ENCODE measurements at places on chromosomes 11 and 22.

- no peak for DNase-seq
These were observed 3.0 kb downstream of the GSTT4 start for GRCh38 chr22:24002272-24002671.

DNA sequence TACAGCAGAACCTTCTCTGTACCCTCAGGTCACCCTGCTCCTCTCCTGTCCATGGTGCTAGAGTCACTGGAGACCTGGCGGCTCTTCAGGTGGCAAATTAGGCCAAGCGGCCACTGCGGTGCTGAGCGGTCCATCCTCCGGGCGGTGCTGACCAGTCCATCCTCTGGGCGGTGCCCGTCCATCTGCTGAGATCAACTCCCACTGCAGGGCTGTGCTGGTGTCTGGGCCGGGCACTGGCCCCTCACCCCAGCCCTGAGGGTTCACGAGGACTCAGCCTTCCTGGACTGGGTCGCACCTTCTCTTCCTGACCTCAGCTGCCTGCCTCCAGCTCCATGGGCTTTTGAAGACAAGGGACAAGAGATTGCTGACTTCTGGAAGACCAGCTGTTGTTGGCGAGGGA lies 782.9 kb downstream of the BRD1 start:
- DNase-seq: no peak

DNA sequence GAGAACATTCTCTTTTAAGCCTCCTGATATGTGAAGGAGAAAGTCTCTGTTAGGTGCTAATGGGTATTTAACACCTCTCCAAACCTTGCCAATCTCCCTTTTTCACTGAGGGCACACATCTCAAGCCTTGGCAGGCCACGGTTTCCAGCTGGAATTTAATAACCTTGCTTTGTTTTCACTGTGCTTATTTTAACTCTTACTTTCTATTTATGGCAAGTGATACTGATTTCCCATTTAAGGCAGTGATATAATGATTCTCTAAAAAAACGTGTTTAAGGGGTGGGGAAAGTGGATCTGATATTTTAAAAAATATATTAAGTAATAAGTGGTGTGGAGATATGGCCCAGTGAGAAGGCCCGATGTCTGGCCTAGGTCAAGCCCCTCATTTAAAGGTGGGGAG lies 1.1 kb upstream of the RASD2 start:
- DNase-seq: no peak

DNA sequence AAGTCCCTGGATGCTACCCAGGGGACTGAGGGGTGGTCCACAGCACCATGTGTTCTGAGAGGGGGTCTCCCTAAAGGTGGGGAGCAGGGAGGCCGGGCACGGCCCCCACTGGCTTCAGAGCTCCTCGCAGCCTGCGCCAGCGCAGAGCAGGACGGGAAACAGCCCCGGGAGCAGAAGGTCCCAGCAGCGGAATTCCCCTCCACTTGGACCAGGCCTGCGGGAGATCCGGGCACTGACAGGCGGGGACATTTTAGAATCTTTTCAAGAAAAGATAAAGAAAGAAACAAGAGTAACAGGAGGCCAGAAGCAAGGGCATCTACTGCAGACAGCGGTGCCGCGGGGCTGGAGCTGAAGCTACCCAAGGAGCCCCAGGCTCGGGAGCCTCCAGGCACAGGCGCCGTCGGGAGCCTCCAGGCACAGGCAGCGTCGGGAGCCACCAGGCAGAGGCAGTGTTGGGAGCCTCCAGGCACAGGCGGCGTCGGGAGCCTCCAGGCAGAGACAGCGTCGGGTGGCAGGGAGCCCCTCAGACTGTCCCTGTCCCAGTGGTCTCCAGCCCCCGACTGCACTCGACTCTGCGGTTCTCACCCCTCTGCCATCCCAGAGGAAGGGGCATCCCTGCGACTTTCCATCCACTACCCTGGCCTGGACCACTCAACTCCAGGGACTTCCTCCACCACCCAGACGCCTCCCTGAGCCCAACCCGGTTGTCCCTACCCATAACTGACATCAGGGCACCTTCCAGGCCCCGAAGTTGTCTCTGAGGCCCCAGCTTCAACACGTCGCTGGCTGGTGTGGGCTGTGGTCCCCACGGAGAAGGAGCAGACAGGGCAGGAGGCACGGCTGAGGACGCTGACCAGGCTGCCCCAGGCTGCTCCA lies 211.1 kb downstream of the BRD1 start:
- no peak for DNase-seq

DNA sequence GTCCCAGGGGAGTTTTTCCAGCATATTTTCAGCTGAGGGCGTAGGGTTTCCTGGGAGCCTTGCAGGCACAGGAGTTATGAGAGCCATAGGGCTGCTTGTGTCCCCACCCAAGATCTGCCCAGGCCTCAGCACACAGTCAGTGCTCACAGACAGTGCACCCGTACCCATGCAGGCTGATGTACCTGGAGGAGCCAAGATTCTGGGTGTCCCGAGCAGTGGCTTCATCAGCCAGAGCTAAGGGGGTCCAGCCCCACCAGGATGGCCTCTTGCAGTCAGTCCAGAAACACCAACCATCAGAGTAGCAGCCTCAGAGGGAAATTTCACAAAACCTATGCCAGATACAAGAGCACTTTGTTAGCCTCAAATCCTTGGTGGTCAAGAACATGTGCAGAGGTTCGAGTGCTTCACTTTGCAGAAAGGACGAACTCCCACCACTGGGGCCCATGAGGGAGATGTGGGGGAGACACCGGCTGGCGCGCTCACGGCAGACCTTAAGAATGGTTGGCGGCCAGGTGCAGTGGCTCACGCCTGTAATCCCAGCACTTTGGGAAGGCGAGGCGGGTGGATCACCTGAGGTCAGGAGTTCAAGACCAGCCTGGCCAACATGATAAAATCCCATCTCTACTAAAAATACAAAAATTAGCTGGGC lies 43.8 kb upstream of the RTL6 start:
- no peak for DNase-seq

GRCh38 chr11:14306481-14306880 lies 52.5 kb downstream of the RRAS2 start:
- DNase-seq: no peak

GRCh38 chr11:73242251-73243092 lies 24.4 kb downstream of the P2RY2 start:
- peak; percentile 56 for DNase-seq

- DNase-seq: no peak
These were observed 12.6 kb downstream of the C22orf23 start for GRCh38 chr22:37940698-37941376.

DNA sequence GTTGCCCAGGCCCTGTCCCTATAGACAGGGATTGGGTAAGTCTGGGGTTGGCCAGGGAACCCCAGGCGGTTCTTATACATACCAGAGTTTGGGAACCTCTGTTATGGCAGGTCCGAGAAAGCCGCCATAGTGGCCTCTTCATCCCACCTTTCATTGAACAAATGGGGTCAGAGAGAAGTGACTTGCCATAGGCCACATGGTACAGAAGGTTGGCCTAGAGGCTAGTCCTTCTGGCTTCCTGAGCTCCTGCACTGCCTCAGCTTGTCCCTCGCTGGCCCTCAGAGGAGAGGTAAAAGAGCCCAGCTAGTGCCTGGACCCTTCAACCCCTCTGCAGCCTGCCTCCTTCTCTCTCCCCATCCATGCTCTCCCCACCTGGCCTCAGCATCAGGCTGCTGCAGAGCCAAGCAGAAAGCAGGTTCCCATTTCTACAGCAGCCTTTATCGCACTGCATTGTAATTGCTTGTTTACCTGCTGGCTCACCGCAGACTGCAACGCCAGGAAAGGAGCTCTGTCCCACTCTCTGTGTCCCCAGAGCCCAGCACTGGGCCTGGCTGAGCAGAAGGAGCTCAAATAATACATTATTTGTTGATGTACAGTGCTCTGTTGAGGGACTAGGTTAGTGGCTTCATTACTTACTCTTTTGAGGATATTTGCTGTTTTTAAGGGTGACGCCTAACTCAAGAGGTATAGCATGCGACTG lies 103.6 kb downstream of the TRIM29 start:
- DNase-seq: no peak

GRCh38 chr22:21055880-21056319 lies 10.2 kb downstream of the LRRC74B start:
- no peak for DNase-seq

- DNase-seq: no peak
These were observed 3.5 kb downstream of the IGF2 start for GRCh38 chr11:2135648-2136201.

GRCh38 chr11:129412494-129412893 lies 36.8 kb downstream of the BARX2 start:
- DNase-seq: no peak

DNA sequence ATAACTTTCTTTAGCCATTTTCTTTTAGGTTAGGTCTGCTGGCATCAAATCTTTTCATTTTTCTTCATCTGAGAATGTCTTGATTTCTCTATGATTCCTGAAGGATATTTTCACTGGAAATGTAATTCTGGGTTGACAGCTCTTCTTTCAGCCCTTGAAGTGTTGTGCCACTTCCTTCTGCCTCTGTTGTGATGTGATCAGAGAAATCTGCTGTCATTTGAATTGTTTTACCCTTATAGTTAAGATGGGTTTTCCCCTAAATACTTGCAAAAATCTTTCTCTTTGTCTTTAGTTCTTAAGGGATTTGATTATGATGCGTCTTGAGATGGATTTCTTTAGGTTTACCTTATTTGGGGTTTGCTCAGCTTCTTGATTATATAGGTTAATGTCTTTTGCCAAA lies 23.0 kb downstream of the USP47 start:
- DNase-seq: no peak

- no peak for DNase-seq
These were observed 161.4 kb downstream of the AASDHPPT start for GRCh38 chr11:106238704-106239360.

DNA sequence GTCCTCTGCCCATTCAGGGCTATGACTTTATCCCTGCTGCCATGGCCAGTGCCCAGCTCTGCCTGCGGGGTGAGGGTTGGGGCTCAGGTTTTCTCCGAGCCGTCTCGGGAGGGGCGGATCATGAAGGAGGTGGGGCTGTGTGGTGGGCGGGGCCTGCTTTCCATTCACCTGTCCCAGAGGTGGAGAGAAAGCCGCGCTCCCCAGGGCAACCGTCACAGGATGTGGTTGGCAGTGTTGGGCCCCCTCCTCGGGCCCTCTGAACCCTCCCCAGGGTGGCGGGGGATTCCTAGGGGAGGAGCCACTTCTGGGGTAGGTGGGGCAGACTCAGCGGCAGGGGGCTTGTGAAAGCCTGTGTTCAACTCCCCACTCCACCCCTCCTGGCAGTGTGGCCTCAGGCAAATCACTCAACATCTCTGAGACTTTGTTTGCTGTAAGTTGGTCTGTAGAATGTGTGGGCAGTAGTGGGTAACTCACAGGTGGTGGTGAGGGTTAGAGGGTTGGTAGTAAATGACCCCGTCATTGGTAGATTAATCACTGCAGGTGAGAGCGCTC lies 50.3 kb downstream of the CD6 start:
- peak; percentile 93 for DNase-seq

DNA sequence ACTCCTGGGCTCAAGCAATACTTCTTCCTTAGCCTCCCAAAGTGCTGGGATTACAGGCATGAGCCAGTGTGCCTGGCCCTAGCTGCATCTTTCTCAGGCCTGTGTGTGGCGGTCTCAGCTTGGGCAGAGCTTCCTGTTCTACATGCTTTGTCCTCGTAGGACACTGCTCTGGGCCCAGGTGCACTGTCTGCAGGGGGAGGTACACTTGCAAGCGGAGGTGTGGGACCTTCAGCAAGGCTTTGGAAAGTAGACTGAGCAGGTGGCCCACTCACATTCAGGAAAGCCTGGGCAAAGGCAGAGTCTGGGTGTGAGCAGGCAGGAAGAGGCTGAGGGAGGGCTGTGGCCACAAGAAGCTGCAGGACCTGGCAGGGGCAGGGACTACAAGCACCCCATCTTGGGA lies 33.6 kb upstream of the SUSD2 start:
- DNase-seq: no peak

DNA sequence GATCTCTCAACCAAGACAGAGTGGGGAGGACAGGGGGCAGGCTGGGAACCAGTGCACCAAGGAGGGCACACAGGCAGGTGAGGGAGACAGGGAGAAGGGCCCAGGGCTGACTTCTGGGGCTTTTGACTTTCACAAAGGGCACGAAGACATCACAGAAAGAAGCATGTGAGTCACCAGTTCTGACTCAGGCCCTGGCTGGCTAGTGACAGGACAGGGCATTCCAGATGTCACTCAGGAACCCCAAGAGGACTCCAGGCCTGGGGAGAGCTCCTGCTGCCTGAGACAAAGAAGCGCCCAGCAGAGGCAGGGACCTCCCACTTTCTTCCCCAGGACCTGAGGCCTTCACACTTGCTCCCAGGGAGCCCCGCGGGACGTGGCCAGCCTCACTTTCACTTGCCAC lies 497.2 kb downstream of the BUD13 start:
- DNase-seq: no peak

DNA sequence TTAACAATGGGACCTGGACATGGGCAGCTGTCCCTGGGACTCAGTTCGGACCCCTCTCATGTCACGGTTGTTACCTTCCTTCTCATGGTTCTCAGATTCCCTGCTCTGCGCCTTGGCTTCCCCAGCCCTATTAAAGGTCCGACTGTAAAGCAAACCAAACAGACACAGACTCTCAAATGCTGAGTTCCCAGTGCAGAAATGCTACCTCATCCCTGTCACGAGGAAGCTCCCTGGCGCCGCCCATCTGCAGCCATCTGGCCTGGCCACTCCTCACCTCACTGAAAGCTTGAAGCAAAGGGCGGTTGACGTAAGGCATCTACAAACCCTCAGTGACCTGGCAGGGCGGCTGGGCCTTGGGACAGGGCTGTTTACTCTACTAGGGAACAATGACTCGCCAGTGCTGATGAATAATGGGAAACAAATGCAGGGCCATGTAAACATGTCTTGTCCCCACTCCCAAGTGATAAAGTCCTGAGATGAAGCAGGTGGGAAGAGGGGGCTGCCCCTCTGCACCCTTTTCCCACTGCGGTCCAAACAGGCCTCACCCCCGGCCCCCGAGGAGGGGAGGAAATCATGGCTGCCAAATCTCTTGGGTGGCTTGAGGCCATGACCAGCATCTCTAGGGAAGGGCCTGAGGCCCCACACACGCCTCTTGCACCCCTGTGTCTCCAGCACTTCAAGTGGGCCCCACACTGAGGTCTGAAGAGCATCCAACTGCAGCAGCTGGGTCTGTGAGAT lies 49.3 kb downstream of the SCUBE1 start:
- no peak for DNase-seq

DNA sequence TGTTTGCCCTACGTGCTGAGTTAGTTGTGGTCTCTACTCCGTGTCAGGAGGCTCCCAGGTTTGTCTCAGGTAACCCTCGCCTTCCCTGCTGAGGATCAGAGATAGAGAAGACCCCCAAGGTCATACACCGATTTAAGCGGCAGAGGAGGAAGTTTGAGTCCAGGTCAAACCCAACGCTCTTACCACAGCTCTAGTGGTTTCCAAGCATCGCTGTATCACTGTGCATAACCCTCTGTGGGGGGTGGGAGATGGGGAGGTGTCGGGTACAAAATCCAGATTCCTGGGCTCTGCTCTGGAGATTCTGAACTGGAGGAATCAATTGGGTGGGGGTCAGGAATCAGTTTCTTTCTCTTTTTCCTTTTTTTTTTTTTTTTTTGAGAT lies 627 bp downstream of the DNAJC4 start:
- DNase-seq: no peak

Measured in activated CD4-positive, alpha-beta T cell treated with anti-CD3 and anti-CD28 coated beads, Interleukin-2, amount 50 U/mL, for 1 hour (primary cell).